ENCODE measurements at places on chromosomes 5 and 9.

- DNase-seq = no peak
These were observed 8.9 kb downstream of the RABGAP1 start for GRCh38 chr9:122949696-122950095.

- no peak for DNase-seq
These were observed 237.5 kb downstream of the CHSY3 start for GRCh38 chr5:130141659-130142320.

DNA sequence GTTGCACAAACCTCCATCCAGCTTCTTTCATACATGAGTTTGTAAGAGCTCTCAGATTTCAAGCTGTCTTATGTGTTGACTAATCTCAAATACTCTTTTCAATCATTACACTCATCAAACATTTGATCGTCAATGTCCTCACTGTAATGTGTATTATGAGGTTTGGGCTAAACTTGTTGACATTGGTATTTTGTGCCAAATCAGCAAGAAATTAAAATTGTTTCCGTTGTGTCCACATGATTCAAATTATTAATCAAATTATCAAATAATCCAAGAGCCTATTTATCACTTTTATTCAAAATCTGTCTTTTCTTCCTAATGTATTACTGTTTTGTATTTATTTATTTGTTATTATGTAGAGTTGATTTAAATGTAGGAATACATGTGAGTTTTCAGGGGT is 283.4 kb downstream of the GAS1 start:
- DNase-seq = no peak

GRCh38 chr5:15993919-15994318 is 185.7 kb downstream of the MARCHF11 start:
- DNase-seq = no peak

DNA sequence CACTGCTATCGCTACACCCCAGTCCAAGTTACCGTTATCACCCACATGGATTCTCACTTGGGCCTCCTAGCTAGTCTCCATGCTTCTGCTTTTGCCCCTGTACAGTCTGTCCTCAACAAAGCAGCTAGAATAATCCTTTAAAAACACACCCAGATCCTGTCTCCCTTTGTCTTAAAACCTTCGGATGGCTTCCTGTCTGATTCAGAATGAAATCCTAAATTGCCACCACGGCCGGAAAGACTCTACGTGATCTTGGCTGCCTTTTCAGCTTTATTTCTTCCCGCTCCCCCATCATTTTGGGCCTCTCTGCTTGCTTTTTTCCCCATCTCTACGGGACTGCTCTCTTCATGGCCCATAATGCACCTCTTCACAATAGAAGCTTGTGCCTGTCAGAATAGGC is 33.4 kb downstream of the GDNF start:
- DNase-seq = no peak

DNA sequence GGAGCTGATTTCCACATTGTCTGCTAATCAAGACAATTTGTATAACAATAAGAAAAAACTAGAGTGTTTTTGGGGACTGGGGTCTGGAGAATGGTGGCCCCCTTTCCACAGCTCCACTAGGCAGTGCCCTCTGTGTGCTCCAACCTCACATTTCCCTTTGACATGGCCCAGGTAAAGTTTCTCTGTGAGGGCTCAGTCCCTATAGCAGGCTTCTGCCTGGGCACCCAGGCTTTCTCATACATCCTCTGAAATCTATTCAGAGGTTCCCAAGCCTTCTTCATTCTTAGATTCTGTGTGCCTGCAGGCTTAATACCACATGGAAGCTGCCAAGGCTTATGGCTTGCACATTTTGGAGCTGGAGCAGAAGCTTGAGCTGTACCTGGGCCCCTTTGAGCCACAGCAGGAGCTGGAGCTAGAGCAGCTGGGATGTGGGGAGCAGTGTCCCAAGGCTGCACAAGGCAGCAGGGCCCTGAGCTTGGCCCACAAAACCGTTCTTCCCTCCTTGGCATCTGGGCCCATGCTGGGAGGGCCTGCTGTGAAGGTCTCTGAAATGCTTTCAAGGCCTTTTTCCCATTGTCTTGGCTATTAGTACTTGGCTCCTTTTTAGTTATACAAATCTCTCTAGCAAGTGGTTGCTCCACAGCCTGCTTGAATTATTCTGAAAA is 49.1 kb upstream of the VPS13A start:
- no peak for DNase-seq
